ENCODE measurements at places on chromosomes 1 and 21.

DNA sequence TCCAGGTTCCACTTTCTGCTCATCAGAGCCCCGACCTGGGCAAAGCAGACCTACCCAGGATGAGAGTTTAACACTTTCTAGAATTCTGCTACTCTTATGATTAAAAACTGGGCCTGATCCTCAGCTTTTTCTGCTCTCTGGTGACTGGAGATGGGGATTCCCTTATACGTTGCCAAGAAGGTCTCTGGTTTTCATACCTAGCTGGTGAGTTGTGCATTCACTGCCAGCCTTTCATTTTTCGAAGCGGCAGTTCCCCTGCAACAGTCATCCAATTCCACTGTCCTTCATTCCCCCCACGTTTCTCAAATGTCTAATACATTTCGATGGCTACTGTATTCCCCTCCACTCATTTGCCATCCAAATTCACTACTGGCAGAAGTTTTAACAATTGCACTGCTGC lies 135.3 kb downstream of the ADSS2 start:
- no peak for DNase-seq

DNA sequence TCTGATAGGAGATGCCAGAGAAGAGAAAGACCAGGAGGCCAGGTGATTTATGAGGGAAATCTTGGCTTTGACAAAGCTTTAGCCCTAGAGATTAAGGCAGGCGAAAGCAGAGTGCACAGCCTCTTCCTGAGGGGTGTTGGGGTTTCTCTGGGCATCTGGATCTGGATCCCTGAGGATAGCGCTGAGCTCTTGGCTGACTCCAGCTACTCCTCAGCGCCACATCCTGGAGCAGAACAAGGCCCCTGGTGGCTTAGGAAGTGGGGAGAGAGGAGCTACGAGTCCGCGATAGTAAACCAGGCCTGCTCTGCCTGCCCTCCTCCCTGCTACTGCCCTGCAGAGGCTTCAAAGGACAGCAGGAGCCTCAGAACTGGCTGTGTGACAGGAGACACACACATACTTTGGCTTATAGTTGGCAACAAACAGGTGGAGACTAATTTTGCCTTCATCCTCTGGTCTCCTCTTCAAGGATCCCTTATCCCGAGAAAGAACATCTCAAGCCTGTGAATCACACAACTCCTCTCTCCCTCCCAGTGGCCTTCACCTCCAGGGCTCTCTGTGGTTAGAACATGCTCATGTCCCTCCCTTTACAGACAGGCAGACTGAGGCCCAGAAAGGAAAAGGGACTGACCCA lies 66.9 kb downstream of the TRABD2B start:
- no peak for DNase-seq

GRCh38 chr1:163372576-163372975 lies 50.8 kb downstream of the NUF2 start:
- no peak for DNase-seq

DNA sequence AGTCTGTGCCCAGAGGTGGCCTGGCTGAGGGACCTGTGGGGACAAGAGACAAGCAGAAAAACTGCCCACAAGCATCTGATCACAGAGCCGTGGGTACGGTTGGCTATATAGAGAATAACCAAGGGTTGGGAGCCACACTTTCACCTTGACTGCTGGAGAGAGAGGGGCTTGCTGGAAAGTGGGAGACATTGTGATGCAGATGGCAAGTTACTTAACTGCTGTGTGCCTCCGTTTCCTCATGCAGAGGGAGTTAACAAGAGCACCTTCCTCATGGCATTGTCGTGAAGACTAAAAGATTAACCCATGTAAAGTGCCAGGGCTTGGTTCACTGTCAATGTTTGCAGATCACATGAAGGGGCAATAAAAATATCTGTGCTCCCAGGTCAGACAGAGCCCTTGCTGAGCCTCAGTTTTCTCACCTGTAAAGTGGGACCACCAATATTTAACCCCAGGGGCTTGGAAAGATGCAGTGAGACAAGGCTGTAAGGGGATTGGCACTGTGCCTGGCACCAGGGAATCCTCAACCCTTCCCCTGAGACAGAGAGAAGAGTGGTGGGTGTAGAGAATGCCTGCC lies 52.8 kb downstream of the SDC3 start:
- DNase-seq = no peak

- DNase-seq = no peak
Observed at GRCh38 chr1:25727635-25728286, 72.2 kb upstream of the SELENON start.

GRCh38 chr1:36765785-36766300 lies 268.5 kb downstream of the GRIK3 start:
- no peak for DNase-seq

GRCh38 chr1:36349241-36349671 lies 25.8 kb upstream of the EVA1B start:
- no peak for DNase-seq

DNA sequence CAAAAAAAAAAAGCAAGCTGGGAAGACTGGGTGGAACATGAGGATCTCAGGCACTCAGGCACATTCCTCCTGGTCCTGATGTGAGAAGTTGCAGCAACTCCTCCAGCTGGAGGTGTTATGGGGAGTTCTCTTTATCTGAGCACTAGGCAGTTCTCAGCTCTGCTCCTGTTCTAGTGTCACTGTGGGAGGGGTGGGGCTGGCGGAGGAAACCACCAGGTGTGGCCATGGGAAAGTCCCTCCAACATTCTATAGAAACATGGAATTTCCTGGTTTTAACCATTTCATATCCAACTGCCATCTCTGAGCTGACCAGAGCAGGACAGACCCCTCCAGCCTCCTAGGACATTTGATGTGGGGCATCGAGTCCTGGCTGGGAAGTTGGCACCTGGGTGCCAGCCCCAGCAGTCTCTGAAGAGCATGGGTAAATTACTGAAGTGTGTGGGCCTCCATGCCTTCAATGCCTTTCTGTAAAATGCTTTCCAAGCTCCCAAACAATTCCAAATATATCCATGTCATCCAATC lies 804 bp upstream of the IKBKE start:
- peak; percentile 23 for DNase-seq

- DNase-seq = peak; percentile 69
Observed at GRCh38 chr1:41662061-41662764, 177.7 kb upstream of the EDN2 start.

DNA sequence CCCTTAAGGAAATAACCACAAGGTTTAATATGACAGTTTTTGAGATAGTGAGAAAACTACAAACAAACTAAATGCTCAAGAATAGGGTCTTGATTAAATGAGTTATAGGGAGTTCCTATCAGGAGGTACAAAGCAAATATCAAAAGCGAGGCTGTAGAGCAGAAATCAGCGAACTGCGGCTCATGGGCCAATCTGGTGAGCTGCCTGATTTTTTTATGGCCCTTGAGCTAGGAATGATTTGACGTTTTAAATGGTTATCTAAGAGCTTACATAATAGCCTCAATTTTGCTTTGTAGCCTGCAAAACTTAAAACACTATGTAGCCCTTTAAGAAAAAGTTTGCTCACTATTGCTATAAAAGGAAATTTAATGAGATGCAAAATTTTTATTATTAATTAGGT lies 62.2 kb downstream of the XCL2 start:
- no peak for DNase-seq

DNA sequence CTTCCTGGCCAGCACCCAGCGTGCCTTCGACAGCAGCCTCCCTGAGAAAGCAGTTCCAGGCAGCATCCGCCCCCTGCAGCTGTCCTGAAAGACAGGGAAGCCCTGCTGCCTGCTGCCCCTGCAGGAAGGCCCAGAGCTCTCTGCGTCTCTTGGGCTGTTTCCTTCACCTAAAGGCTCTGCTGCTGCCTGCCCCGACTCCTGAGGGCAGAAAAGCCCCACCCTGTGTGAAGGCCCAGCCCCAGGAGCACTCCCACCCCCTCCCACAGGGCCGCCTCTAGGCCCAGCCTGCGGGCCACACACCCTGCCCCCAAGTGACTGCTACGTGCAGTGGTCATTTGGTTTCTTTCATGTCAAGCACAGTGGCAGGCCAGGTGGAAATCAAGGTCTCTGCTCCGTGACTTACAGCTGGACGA lies 12.4 kb downstream of the RIPK4 start:
- DNase-seq = no peak

DNA sequence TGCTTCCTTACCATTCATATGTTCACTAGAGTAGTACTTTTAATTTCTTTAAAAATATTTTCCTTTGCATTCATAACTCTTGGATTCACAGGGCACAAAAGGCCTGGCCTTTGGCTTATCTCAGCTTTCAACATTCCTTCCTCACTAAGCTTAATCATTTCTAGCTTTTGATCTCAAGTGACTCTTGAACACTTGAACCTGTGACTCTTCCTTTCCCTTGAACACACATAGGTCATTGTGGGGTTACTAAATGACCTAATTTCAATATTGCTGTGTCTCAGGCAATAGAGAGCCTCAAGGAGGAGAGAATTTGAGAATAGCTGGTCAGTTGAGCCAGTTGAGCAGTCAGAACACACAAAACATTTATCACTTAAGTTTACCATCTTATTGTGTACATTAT lies 49.9 kb downstream of the COL11A1 start:
- no peak for DNase-seq

GRCh38 chr1:214838351-214838750 lies 235.4 kb downstream of the CENPF start:
- DNase-seq = no peak

DNA sequence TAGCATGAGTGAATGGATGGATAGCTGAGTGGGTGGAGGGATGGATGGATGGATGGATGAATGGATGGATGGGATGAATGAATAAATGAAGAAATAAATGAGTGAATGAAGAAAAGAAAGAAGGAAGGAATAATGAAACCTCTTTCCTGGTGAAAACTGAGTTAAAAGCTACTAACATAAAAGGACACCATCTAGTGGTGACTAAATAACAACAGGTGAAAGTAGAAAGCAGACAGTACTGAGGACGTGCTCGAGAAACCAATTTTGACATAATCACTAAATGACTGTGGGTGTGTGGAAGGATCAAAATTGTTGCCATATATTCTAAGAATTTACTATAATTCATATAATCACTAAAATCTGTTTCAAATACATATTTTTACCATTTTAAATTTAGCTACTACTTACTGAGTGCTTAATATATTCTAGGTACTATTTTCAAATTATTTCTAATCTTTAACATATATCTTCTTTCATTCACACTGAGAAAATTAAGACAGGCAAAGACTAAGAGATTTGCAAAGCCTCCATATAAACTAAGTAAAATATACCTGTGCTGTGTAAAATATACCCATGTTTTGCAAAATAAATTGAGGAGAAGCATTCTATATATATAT lies 522.9 kb downstream of the LRRIQ3 start:
- DNase-seq = no peak

- DNase-seq = no peak
Observed at GRCh38 chr1:174800216-174800851, 199.4 kb upstream of the CACYBP start.

DNA sequence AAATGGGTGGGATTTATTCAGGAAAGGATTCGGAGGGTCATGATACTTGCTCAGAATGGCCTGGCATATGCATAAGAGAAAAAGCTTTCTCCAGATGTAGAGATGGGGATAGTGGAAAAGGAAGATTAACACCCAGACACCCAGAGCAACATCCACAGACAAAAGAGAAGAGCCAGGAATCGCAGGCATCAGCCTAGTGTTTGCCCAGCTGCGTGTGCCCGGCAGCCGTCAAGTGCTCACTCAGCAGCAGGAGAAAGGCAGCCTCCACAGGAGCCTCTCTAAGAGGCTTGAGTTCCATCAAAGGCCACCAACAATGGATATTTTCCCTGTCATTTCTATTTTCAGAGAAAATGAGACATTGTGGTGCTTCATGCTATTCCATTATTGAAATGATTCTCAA lies 54.7 kb downstream of the NTPCR start:
- DNase-seq = no peak

DNA sequence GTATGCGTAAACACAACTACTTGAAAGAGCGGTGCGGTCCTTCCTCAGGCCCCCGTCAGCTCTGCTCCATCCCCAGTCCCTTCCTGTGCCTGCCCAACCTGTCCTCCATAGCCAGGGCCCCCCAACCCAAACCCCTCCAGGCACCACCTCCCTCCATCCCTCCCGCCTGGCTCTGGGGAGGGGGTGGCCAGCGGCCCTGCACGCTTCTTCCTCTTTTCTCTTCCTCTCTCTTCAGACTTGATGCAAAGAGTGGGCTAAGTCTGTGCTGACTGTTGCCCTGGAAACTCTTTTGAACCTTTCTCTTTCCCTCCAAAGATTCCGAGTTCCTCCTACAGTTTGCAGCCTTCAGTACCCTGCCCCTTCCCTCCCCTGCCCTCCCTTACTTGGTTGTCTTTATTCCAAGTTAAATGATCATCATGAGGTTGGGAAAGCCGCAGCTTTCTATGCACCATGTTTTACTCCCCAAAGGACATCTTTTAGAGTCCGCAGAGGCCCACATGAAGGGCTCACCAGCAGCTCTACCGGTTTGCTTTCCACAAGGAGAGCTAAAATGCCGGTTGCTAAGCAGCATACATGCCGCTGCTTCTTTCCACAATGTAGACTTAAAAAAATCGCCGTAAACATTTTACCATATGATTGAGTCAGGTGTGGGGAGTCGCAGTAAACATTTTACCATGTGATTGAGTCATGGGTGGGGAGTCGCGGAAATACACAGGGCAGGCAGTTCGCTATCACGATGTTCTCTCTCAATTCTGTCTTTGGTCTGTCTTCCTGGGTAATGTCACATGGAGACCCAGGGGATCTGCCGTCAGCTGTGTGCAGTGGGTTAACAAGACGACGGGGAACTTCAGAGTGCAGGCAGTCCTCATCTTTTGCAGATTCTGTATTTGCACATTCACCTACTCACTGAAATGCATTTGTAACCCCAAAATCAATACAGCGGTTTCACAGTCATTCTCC lies 525.3 kb downstream of the KIF26B start:
- no peak for DNase-seq

- no peak for DNase-seq
Observed at GRCh38 chr1:215895893-215896292, 328.8 kb downstream of the KCTD3 start.

DNA sequence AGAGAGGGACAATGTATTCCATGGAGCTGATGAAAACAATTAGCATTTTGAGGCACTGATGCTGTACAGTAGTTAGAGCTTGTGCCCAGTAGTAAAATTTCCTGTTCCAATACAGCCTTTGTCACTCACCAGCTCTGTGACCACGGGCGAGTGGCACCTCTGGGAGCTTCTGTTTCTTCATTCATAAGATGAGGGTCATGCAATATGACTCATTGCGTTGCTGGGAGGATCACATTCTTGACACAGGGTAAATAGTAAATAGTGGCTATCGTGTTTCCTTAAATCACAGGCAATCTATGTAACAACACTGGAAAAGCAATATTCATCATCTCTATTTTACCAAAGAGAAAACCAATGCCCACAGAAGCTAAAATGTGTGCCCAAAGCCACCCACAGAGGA lies 4.5 kb upstream of the LRRC52 start:
- DNase-seq = no peak

Measured in T-helper 1 cell (primary cell).